ENCODE measurements at places on chromosomes 12 and 14.

DNA sequence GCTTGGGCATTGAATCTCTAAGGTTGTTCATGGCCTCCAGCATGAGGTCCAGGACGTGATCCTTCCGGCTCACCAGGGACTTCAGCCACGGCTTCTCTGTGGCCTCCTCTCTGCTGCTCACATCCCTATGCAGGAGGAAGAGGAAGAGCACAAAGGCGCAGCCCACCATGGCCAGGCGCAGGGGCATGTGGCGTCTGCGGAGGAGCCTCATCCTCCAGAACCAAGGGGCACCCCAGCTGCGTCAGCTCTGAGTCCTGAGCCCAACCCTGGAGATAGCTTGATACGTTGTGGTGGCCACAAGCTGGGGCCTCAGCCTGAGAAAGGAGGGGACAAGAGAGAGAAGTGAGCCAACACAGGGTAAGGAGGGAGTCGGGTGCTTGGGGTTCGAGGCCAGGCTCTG is 11.6 kb downstream of the GALNT6 start:
- no peak for DNase-seq
- H3K4me3 ChIP-seq: no peak overlapping the region
- H3K27me3 ChIP-seq: no peaks in the 10 kb centered on the region
- no peak overlapping the region for H3K27ac ChIP-seq
- no peaks in the 10 kb centered on the region for H3K36me3 ChIP-seq

DNA sequence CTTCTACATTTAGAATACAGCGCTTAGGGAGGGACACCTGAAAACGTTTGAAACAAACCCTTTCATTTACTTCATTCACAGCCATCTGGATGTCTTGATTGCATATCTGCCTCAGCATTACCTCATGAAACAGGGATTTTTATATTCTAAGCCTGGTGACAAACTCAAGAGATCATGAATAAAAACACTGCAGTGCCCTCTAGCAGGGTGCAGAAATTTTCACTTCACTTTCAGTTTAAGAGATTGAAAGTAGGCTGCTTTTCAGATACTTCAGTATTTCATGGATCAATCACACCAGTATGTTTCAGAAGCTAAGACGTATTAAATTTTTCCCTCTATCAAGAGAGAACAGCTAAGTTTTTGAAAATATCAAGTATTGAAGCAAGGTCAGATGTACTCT is 467.8 kb downstream of the MDGA2 start:
- no peak for DNase-seq
- H3K36me3 ChIP-seq: no peaks in the 10 kb centered on the region
- H3K4me1 ChIP-seq: no peaks in the 10 kb centered on the region
- no peak overlapping the region for H3K4me3 ChIP-seq
- no peak overlapping the region for H3K27ac ChIP-seq
- no peaks in the 10 kb centered on the region for H3K27me3 ChIP-seq

DNA sequence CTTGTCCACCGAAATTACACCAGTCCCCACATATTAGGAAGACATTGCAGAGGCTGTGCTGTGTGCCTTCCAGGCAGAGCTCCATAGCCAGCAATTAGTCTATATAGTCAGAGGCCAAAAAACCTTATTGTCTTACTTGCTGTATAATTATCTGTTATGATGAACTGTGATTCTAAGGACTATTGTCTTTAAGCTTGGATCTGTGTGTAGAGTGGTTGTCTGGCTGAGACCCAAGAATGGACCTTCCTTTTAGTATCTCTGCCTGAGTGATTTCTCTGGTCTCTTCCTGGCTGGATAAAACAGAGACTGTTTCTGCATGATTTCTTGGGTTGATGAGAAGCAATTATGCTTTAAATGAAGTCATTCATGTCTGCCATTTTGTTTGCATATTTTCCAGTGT is 465.3 kb downstream of the PRKD1 start:
- peaks cover 2% of the 10 kb centered on the region for H3K27me3 ChIP-seq
- no peak overlapping the region for H3K4me3 ChIP-seq
- no peaks in the 10 kb centered on the region for H3K4me1 ChIP-seq
- H3K27ac ChIP-seq: no peak overlapping the region

DNA sequence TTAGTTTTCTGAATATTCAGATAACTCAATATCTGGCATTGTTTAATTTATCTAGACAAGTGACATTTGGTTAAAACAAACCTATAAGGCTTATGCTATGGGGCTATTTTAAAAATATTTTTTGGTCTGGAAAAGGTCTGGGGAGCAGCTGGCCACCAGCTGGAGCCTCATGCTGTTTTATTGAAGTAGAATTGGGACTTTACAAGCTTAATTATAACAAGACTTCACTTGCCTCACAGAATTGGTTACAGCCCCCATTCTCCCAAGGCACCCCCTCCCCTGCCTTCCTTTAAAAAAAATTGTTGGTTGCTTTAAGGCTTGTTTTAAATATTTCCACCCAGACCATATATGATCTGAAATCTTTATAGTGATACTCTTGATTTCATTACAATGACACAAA is 453.9 kb downstream of the ADAMTS20 start:
- H3K36me3 ChIP-seq: no peaks in the 10 kb centered on the region
- DNase-seq: no peak
- no peaks in the 10 kb centered on the region for H3K27me3 ChIP-seq
- no peak overlapping the region for H3K27ac ChIP-seq

DNA sequence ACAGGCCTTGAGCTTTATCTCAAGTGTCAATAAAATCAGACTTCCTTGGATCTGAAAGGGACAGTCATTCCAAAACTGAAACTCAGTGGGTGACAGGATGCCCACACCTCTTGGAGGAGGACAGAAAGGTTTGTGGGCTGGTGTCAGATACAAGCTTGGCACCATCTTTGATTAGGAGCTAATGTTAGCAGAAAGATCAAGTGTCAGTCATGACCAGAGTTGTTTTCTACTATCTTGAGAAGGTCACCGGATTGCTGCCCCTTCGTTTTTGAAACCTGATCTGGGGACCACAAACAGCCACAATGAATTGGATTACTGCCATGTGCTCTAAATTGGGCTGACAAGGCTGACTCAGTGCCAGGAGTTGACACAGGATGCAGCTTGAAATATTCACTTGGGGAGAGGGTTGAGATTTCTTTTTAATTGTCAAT is 88.3 kb downstream of the OTOGL start:
- peak overlapping the region; percentile 13 for H3K4me3 ChIP-seq
- peak; percentile 13 for DNase-seq

DNA sequence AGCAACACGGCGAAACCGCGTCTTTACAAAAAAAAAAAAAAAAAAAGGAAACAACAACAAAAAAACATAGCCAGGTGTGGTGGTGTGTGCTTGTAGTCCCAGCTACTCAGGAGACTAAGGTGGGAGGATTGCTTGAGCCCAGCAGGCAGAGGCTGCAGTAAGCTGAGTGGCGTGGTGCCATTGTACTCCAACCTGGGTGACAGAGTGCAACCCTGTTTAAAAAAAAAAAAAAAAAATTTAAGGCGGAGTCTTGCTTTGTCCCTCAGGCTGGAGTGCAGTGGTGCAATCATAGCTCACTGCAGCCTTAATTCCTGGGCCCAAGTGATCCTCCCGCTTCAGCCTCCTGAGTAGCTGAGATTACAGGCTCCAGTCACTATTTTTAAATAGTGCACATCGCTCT is 18.2 kb upstream of the FIGNL2 start:
- no peak for DNase-seq
- no peak overlapping the region for H3K27ac ChIP-seq
- H3K4me1 ChIP-seq: peaks cover 11% of the 10 kb centered on the region
- H3K4me3 ChIP-seq: no peak overlapping the region
- peaks cover 6% of the 10 kb centered on the region for H3K27me3 ChIP-seq

DNA sequence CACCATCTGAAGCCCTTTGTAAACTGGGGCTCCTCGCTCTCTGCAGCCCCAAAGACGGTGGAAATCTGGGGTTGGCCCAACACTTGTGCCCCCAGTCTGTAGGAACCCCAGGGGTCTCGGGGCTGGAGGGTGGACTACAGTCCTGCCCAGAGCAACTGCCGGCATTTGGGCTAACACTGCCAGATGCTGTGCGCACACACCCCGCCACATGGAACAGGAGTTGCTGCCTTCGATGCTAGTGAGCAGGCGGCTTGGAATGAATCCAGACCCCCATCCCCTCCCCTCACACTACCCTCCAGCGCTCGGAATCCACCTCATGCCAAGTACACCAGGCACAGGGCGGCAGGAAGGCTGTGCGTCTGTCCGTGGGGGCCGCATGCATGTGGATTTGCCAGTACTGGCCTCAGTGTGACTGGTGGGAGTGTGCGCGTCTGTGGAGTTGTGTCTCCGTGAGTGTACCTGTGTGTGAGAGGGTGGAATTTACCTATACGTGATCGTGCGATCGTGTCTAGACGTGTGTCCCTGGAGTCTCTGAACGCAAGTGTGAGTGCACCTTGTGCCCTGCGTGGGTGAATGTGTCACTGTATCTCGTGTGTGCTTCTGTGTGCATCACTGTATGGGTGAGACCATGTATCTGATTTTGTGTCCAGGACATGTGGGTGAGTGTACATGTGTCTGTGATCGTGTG is 5.1 kb downstream of the LHX5 start:
- H3K4me3 ChIP-seq: no peak overlapping the region
- no peak for DNase-seq
- peaks cover 17% of the 10 kb centered on the region for H3K4me1 ChIP-seq
- peaks cover 54% of the 10 kb centered on the region for H3K27me3 ChIP-seq

- peak overlapping the region; percentile 52 for H3K27ac ChIP-seq
- no peaks in the 10 kb centered on the region for H3K36me3 ChIP-seq
- H3K4me3 ChIP-seq: no peak overlapping the region
- DNase-seq: no peak
- H3K27me3 ChIP-seq: no peaks in the 10 kb centered on the region
- peaks cover 7% of the 10 kb centered on the region for H3K4me1 ChIP-seq
Observed at GRCh38 chr12:91274916-91275315, 92.3 kb upstream of the DCN start.

DNA sequence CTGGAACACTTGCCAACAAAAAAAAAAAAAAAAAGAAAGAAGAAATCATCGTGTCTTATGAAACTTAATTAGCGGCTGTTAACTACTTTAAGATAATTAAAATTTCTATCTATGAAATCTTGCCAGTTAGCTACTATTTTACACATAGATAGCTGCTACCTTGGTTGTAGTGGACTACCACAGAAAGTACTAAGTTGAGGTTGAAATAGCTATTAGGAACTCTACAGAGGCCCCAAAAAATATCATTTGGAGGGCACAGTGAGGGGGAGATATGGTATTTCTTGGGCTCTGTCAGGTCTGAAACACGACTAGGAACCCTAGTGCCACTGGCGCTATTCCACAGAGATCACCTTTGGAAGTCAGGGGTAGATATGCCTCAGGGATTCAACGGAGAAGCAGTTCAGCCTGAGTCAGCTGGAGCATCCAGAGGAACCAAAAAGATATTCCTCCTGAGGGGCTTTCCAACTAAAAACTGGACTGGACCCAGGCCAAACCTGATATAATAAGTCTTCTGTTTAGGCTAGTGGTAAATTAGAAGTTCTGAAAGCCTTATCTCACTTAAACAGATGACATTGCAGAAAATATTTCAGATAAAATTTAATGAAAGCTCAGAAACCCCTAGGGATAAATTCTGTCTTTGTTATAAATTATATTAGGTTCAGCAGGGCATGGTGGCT is 126.1 kb downstream of the EPS8 start:
- H3K27ac ChIP-seq: no peak overlapping the region
- H3K36me3 ChIP-seq: peaks cover 56% of the 10 kb centered on the region
- no peak overlapping the region for H3K4me3 ChIP-seq
- H3K4me1 ChIP-seq: no peaks in the 10 kb centered on the region

DNA sequence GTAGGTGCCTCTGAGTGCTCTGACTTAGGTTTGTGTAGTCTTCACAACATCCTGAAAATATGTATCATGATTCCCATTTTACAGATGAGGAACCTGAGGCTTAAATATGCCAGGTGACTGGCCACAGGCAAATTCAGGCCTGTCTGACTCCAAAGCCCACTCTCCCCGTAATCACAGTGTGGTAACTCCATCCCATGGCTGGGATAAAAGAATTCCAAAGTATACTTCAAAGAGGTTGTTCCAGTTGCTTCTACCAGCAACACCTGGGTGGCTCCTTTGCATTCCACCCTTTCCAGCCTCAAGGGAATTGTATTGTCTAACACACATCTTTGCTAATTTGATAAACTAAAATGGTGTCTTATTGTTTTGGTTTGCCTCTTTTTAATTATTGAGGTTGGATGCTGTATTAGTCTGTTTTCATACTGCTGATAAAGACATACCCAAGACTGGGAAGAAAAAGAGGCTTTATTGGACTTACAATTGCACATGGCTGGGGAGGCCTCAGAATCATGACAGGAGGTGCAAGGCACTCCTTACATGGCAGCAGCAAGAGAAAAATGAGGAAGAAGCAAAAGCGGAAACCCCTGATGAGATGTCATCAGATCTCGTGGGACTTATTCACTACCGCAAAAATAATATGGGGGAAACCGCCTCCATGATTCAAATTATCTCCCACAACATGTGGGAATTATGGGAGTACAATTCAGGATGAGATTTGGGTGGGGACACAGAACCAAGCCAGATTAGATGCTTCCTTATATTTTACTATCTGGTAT is 9.9 kb upstream of the CHST11 start:
- H3K27ac ChIP-seq: no peak overlapping the region
- no peaks in the 10 kb centered on the region for H3K27me3 ChIP-seq
- DNase-seq: no peak
- no peaks in the 10 kb centered on the region for H3K4me1 ChIP-seq
- H3K36me3 ChIP-seq: no peaks in the 10 kb centered on the region
- no peak overlapping the region for H3K4me3 ChIP-seq

DNA sequence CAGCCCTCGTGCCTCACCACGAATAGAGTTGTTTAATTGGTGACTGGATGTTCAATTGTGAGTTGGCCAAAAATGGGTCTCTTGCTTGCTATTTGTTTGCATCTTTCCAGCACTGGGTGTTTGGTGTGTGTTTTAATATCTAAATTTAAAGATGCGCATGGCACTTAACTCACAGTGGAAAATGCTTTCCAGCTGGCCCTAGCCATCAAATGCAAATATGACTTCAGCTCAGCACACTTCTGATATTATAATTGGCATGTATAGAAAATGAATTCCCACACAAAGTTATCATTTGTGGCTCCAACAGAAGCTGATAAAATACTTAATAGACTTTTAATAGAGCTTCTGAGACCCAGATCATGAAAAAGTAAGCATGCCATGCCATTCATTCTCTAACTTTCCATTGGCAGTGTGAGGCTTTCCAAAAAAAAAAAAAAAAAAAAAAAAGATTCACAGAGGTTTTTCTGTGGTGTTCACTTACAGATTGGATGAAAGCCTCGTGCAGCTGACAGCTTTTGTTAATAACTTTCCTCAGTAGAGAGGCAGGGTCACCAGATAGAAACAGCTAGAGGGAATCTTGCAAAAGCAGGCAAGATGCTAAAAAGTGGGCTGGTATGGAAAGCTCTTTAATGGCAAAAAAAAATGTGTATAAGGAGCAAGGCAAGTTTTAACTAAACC is 425.2 kb downstream of the GALC start:
- no peak for DNase-seq
- H3K27ac ChIP-seq: no peak overlapping the region
- H3K4me1 ChIP-seq: no peaks in the 10 kb centered on the region
- no peaks in the 10 kb centered on the region for H3K36me3 ChIP-seq

DNA sequence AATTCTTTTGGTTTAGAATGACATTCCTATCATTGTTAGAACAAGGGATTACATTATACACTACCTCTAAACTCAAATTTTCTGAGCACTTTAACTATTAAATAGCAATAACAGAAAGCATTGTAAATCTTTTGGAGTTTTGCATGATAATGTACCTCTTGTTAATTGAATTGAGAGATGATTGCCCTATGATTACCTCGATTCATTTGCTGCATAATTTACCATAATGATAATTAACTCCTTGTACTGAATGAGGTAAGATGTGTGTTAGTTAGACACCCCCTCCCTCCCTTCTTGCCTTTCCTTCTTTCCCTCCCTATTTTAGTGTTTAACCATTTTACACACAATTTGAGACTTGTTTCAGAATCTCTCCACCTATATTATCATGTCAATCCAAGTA is 469.2 kb downstream of the DIO2 start:
- no peak for DNase-seq
- no peaks in the 10 kb centered on the region for H3K4me1 ChIP-seq
- no peak overlapping the region for H3K4me3 ChIP-seq
- no peaks in the 10 kb centered on the region for H3K36me3 ChIP-seq

All from psoas muscle (tissue), 8 donors.